ENCODE measurements at places on chromosomes 7 and 10.

- DNase-seq = no peak
These were observed 280.9 kb upstream of the FZD8 start for GRCh38 chr10:35922876-35923600.

GRCh38 chr10:8050556-8051108 lies 3.9 kb upstream of the GATA3 start:
- DNase-seq = peak; percentile 60

GRCh38 chr7:102303669-102304422 lies 17.2 kb downstream of the SH2B2 start:
- no peak for DNase-seq

DNA sequence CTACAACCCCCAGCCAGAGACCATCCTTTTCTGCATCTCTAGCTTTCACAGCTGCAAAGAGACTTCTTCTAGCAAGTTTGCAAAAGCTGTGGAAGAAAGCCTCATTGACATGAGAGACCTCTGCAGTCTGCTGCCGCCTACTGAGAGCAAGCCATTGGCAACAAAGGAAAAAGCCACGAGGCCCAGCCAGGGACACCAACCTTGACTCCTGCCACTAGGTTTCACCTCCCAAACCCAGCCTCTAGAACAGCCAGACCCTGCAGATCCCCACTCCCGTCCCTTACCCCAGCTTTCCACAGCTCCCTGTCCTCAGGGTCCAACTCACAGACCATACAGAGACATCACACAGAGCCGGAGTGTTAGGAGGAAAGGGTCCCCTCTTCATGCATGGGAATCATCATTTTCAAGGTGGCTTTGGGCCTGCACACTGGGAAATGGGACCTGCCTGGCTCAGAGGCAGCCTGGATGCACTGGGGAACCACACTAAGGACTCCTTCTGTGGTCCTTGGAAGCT lies 14.6 kb upstream of the C10orf53 start:
- no peak for DNase-seq

DNA sequence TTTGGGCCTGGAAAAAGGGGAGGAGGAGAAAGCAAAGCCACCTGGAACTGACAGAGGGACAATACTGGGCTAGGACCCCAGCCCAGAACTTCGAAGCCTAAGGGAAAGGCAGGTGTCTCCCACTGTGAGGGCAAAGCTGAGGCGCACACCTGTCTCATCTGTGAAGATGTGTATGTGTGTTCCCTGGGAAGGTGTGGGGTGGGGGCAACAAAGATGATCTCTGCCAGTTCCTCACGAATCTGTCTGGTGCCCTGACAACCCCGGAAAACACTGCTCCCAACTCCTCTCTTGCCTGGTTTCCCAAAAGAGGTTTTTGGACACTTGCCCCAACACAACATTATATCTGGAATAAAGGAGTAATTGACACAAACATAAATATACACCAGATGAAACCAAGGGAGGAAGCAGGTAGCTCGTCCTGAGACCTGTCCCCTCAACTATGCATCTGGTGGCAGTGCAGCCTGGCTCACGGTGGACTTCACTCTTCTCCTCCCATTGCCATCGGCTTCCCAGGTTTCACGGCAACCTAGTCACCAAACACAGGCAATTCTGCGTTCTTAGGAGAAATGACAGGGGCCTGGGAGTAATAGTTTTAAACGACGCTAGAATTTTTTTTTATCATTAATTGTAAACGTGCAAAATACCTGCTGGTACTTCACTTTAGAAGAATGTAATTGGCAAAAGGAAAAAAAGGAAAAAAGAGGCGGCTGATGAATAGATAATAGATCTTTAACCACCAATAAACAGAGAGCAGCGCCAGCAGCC lies 1.7 kb upstream of the EMX2 start:
- DNase-seq = no peak

- no peak for DNase-seq
These were observed 41.2 kb upstream of the TNS3 start for GRCh38 chr7:47622946-47623640.

DNA sequence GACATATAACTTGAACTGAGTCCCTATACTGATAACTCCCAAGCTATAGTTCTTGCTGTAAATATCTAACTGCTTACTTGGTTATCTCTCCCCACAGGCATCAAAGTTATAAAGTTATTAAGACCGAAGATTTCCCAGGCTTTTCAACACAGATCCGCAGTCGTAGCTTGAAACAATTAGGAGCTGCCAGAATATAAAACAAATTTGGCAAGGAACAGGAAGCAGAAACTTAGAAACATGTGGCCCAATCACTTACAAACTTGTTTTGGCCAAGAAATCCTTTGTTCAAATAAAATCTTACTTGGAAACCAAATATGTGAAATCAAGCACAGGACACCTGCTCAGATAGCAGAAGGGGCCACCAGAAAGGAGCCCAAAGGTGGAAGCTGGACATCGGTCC lies 9.0 kb downstream of the SLC16A12 start:
- DNase-seq = no peak

GRCh38 chr7:24192691-24193090 lies 91.3 kb upstream of the NPY start:
- no peak for DNase-seq

GRCh38 chr10:61135276-61135721 lies 191.3 kb upstream of the RHOBTB1 start:
- no peak for DNase-seq

DNA sequence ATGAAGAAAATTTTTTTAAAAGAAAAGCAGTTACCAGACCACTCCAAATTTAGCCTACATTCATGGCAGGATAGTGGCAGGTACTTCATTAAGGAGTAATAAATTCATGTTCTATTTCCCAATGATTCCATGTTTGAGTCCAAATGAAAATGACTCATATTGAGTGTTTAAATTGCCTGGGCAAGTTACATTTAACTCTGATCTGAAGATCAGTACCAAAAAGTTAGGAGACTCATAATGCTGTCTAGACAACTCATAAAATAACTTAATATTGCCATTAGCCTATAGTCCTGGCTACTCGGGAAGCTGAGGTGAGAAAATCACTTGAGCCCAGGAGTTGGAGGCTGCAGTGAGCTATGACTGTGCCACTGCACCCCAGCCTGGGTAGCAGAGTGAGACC lies 13.0 kb downstream of the BRAF start:
- no peak for DNase-seq

- no peak for DNase-seq
These were observed 540.7 kb downstream of the MAGI2 start for GRCh38 chr7:78912781-78913180.

DNA sequence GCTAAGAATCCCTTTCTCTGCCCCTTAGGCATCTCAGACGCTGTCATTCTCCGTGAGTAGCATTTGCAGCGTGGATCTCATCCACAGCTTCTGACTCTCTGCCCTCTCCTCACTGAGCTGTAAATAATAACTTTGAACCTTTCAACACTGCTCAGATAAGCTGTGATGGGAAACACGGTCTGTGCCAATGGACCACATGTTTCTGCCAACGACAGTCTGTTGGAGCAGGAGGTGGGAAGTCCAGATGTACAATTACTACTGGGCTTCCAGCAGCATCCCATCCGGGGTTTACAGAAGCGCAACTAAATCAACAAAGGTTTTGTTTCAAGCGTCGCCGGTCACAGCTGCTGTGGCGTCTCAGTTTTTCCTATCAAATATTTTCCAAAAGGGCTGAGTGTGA lies 1110.6 kb downstream of the TYW1 start:
- no peak for DNase-seq

DNA sequence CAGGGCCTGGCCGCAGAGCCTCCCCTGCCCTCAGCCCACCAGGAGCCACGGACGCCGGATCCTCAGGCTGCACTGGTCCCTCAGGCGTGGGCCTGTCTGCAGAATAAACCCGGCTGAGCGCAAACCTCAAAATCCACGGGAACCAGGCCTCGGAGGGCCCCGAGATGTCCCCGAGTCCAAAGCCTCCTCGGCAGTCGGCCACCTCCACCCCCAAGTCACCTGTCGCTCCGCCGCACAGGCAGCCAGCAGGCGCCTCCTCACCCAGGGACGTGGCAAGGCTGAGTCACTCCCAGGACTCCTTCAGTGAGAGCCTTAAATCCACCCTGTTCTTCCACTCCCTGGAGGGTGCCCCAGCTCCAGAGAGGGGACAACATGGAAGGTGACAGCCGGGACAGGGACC lies 33.2 kb downstream of the STK32C start:
- DNase-seq = no peak

DNA sequence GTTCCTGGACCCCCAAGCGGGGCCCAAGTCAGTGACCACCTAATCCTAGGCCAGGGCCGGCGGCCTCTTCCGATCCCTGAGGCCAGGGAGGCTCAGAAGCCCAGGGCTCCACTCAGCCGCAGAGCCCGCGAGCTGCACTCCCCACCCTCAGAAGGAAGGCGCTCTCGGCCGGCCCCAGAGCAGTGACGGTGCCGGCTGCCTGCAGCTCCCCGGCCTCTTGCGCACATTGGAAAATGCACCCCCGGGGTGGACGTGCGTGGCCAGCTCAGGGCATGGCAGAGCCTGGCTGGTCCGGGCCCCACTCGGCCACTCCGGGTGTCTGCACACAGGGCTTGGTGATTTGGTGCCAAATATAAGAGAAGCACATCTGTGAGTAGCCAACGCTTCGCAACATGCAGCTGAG lies 269.1 kb downstream of the PTPRN2 start:
- no peak for DNase-seq

DNA sequence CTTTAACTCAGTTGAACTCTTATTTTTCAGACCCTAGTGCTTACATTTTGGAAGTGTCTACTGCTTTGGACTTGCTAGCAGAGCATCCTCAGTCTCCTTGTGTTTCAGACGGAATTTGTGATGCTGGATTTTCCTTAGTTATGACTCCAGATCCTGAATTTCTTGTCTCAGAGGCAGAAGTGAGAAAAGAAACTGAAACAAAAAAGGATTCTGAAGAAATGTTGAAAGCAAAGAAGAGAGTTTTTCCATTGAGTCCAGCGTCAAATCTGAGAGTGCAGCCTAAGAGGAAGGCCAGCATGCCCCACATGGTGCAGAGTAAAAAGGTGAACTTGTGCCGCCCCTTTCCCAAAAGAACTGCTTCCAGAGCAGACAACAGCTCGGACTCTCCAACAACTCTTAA lies 46.1 kb downstream of the TASOR2 start:
- DNase-seq = no peak

GRCh38 chr10:84603971-84604370 lies 275.6 kb downstream of the CCSER2 start:
- DNase-seq = no peak

DNA sequence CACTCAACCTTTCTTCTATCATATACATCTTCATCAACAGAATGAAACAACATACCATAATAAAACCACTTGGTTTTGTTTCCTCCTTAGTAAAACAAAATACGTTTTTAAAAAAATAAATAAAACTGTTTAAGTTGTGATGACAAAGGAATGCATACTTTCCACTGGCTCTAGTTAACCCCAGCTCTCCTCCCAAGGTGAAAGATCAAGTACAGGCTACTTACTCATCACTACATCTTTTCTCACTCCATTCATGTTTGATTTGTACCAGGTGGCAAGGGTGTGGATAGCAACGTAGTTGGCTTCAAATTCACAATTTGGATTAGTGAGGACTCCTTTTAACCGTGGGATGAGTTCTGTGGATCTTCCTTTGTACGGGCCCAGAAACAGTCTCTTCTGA lies 14.7 kb downstream of the OGA start:
- no peak for DNase-seq

DNA sequence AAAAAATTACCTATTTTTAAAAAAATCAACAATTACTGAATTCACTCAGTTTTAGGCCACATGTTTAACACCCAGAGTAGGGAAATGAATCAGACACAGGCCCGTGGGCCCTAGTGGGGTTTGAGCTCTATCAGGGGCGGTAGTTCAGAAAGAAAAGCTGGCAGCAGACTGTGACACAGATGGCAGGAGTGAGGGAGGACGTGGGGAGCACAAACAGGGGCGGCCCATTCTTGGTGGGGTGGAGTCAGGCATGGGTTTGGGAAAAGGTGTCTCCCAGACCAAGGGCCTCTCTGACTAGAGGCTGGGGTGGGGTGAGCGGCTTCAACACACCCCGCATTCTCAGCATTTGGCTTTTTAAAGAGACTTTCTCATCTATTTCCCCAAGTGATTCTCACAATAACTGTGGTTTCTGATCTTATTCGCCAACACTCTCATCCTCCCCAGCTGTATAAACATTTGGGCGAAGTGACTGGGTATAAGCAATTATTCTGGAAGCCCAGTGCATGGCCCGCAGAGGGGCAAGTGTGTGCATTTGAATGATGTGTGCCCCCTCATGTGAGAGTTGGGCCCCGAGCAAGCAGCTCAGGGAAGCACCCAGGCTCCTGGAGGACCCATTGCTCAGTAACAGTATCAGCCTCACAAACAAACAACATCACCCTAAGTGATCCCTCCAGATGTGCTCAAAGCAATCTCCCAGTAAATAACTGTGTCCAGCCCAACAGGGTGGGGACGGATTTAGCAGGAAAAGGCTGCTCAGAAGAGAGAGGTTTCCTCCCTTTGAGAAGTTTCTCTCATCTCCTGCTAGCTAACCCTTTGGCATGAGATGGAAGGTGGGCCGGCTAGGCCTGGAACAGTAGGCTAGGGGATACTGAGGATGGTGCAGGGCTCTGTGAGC lies 437.6 kb upstream of the ZMIZ1 start:
- peak; percentile 18 for DNase-seq

DNA sequence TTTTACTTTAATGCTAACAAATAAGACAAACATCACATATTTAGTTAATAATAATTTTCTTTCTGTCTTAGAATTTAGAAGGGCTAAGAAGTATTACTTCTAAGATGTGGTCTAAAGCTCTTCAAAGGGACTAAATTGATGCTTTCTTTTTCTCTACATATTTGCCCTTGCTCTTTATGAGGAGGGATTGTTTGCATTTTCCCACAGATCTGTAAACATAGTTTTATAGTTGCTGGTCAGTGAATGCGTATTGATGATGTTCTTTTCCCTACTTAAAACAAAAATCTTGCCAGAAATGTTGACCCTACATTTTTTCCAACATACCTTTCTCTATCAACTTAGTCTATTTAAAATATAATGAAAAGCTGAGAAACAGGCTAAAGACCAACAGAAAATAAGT lies 372.4 kb upstream of the LRGUK start:
- no peak for DNase-seq

- DNase-seq = no peak
These were observed 315.3 kb downstream of the BMPER start for GRCh38 chr7:34220506-34221185.

GRCh38 chr10:31741473-31741872 lies 187.2 kb downstream of the ARHGAP12 start:
- DNase-seq = no peak

DNA sequence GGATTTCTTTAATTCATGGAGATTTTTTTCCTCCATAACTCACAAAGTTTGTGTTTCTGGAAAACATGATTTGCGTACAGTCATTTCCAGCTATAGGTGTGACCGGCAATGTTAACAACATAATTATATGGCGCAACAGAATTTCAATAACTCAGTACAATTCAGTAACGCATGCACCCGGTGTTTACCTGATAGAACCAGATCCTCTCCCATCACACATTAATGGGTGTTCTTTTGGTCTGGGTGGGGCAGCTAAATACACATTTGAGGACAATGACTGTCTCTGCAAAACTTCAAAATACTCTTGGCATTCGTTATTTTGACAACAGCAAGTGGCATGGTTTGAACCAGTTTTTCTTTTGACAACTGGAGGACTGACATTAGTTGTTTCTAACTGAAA lies 102.3 kb downstream of the KLF6 start:
- no peak for DNase-seq

- no peak for DNase-seq
These were observed 391.2 kb downstream of the PHTF2 start for GRCh38 chr7:78189762-78190161.

- DNase-seq = no peak
These were observed 53.2 kb downstream of the ABI1 start for GRCh38 chr10:26807532-26807931.

All from activated CD4-positive, alpha-beta T cell treated with anti-CD3 and anti-CD28 coated beads, Interleukin-2, amount 50 U/mL, for 48 hours (primary cell).